ENCODE measurements at places on chromosomes 6 and 20.

GRCh38 chr6:136866872-136867416, 44.6 kb downstream of the PEX7 start:
- DNase-seq: no peak

GRCh38 chr20:47778398-47779354, 6.6 kb downstream of the SULF2 start:
- DNase-seq: no peak

DNA sequence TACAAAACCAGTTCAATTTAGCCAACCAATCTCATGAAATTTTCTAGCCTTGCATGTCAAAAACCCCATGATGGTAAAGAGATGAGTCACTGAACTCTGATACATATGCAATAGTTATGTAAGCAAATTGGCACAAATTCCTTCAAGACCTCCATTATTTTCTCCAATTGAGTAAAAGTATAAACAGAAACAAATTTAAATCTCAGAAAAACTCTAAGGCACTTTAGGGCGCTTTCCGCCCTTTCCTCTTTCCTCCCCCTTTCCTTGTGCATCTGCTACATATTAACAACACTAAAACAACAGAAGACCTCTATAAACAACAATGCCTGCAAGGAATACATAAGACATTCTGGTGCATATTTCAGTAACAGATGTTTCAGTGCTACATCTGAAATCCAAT, 48.5 kb downstream of the KIF13A start:
- no peak for DNase-seq

DNA sequence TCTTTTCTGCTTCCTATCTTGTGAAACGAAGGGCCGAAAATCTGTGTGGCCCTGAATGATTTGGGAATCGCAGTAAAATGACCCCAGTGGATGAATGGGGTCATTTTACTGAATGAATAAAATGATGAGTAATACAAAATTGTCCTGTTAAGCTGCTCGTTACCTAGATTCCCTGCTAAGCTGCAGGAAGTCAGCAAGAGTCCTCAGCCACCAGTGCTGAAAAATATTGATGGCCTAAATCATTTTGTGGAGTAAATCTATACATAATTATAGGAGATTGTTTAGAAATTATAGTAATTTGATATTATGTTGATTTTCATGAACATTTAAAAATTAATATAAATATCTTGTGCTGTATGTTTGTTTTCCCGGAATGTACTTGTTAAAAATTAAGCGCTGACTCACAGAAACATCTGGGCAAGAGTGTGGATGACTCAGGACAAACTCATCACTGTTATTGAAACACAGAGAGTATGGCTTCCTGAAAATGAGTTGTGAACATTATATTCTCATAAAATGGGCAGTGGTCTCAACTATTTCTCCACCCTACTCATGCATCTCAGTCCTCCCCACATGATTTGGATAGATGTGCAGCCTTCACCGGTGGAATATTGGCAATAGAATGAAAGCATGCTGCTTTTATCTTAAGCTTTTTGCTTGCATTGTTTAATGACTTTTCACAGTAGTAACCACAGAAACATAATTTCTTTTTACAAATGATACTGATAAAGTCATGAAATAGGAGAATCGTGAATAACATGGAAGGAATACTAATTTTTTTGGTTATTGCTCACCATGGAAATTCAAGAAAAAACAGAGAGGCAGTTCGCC, 36.2 kb upstream of the RGS17 start:
- DNase-seq: no peak

Measured in NCI-H1436 treated with DMSO at 0.1 percent for 48 hours (cell line).